GM12878 (cell line): ENCODE measurements at places on chromosomes 12 and 14. TPM values are rescaled to one million over a fixed set of nuclear protein-coding genes. Genes with fewer than 3 reads are reported as not detected.

GRCh38 chr12:73374360-73374759 is 1102.2 kb downstream of the TRHDE start:
- H3K36me3 ChIP-seq, result no peaks in the 10 kb centered on the region
- H3K4me3 ChIP-seq, result no peak overlapping the region
- H3K27ac ChIP-seq, result no peak overlapping the region
- H3K27me3 ChIP-seq, result no peaks in the 10 kb centered on the region
- no peaks in the 10 kb centered on the region for H3K4me1 ChIP-seq

DNA sequence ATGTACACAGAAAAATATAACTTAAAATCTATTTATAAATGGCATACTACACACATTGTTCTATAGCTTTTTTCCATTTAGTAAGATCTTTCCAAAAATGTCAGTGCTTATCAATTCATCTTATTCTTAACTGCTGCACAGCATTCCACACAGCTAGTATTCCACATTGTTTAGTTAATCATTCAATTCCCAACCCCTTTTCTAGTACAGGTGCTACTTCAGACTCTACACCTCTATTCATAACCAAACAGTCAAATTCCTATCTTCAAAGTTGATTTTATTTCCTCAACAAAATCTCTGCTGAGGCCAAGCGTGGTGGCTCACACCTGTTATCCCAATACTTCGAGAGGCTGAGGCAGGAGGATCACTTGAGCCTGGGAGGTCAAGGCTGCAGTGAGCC is 12.3 kb upstream of the NEK9 start:
- H3K27me3 ChIP-seq, result no peaks in the 10 kb centered on the region
- no peak for DNase-seq
- H3K36me3 ChIP-seq, result peaks cover 5% of the 10 kb centered on the region
- H3K27ac ChIP-seq, result peak overlapping the region; percentile 48
- peaks cover 18% of the 10 kb centered on the region for H3K4me1 ChIP-seq

The DDX23 gene
- 82.7 and 95.2 TPM in 2 replicates for total RNA-seq

DNA sequence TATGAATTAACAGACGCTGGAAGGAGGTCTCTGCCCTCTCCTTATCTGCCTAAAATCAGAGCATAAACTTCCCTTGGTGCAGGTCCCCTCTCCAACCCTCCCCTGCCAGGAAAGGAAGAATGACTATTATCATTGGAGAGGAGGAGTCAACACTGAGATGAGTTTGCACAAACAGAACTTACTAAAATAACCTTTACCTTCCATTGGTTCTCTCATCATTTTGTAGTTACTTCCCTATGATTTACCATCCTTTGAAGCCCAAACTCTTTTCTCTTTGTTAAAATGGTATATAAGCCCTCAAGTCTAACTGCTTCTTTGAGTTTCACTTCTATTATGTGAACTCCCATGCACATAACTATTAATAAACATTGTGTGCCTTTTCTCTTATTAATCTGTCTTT is 64.2 kb upstream of the EEA1 start:
- no peaks in the 10 kb centered on the region for H3K27me3 ChIP-seq
- H3K27ac ChIP-seq, result peak overlapping the region; percentile 84
- DNase-seq, result no peak
- peaks cover 51% of the 10 kb centered on the region for H3K4me1 ChIP-seq
- H3K36me3 ChIP-seq, result no peaks in the 10 kb centered on the region

- DNase-seq, result no peak
- H3K27ac ChIP-seq, result no peak overlapping the region
- H3K4me1 ChIP-seq, result no peaks in the 10 kb centered on the region
- no peaks in the 10 kb centered on the region for H3K36me3 ChIP-seq
Observed at GRCh38 chr12:4193821-4194220, 79.7 kb upstream of the CCND2 start.

The RIMBP2 gene
- 0.41 and 0.43 TPM in 2 replicates for total RNA-seq

The SVOP gene
- not detected in 2 replicates for total RNA-seq

DNA sequence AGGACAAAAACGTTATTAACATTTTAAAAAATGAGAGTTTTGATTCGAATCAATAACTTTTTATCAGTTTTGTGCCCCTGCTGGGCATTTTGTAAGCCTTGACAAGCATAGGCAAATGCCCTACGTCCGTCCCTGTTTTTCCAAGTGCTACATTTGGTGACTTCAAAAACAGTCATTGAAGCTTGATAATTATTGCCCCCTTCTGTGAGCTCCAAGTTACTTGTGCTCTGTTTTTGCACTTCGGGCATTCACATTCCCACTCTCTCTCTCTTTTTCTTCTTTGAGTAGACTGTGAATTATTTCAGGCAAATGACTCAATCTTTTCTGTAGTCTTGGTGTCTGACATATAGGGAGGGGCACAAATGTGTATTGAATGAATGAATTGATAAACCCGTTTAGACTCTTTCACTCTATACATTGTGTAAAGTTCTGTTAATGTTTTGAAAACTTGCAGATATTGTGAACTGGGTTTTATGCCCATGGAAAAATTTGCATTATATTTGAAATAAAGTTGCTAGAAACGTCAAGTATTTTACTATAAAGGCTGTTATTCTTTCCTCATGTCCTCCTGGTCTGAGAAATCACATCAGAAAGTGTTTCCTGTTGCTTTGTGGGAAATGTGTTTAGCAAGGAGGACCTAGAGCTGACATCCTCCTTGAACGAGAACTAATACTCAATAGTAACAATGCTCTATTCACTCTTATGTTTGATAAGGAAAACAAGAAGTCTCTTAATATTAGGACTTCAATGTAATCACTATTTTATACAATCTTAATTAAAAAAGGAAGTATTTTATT is 1.4 kb downstream of the APAF1 start:
- peak overlapping the region; percentile 94; the same call in 1 of the 2 replicates for H3K27ac ChIP-seq
- peak overlapping the region; percentile 98 for H3K4me3 ChIP-seq
- no peaks in the 10 kb centered on the region for H3K36me3 ChIP-seq
- no peaks in the 10 kb centered on the region for H3K27me3 ChIP-seq
- no peaks in the 10 kb centered on the region for H3K4me1 ChIP-seq
- no peak for DNase-seq

DNA sequence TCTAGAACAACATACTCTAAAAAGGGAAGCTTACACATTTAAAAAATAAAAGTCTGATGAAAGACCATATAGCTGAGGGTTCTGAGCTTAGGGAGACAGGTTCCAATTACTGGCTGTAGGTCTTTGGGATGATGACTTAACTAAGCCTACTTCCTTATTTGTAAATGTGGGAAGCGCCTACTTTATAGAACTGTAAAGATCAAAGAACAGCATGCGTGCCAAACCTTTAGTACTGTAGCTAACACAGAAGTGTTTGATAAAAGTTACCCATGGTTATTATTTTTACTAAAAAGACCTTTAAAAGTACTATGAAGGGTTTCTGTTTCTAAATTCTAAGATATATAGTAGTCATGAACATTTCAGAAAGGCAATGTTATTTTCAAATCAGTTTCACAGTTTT is 35.7 kb downstream of the STK38L start:
- H3K36me3 ChIP-seq, result peaks cover 7% of the 10 kb centered on the region; the same call in 1 of the 2 replicates
- no peaks in the 10 kb centered on the region for H3K27me3 ChIP-seq
- no peak overlapping the region for H3K4me3 ChIP-seq
- H3K27ac ChIP-seq, result no peak overlapping the region; the same call in 1 of the 2 replicates
- H3K4me1 ChIP-seq, result peaks cover 31% of the 10 kb centered on the region
- DNase-seq, result no peak

The FOXG1 gene
- total RNA-seq, result 0.32 and 0.44 TPM in 2 replicates

- no peaks in the 10 kb centered on the region for H3K36me3 ChIP-seq
- peaks cover 5% of the 10 kb centered on the region; the same call in 1 of the 2 replicates for H3K27me3 ChIP-seq
- H3K4me3 ChIP-seq, result no peak overlapping the region
Observed at GRCh38 chr12:107309020-107309419, 215.7 kb upstream of the CRY1 start.

- no peak overlapping the region for H3K4me3 ChIP-seq
- H3K27me3 ChIP-seq, result peaks cover 10% of the 10 kb centered on the region
- H3K27ac ChIP-seq, result no peak overlapping the region
- H3K4me1 ChIP-seq, result no peaks in the 10 kb centered on the region
Observed at GRCh38 chr14:53949201-53949600, 7.4 kb downstream of the BMP4 start.

The FAM222A gene
- 0.37 and 0.49 TPM in 2 replicates for total RNA-seq

The KIF26A gene
- total RNA-seq, result 0.05 TPM in 1 of 2 replicates, not detected in the other

The WNT1 gene
- total RNA-seq, result not detected in 2 replicates

DNA sequence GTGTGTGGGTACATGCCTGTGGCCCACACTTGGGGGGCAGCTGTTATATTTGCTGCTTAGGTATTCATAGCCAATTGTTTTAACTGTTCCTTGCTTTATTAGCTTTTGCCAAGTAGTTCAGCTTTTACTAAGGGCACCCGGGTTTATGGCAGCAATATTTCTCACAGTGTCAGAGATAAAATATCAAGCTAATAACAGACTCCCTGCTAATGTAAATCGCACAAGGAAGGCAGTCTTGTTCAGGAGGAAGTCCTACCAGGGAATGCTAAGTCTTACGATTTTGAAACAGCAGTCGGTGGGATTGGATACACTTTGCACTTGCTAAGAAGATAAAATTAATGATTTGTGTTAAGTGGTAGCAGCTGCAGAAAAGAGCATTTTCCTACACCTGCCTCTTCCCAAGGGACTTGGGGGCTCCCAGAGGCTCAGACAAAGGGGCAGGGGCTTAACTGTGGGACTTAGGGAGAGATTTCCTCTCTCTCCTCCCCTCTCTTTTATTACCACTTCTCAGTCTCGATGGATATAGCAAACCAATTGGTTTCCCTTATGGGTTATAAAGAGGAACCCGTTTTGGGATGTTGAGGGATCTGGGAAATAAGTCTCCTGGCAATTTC is 175.1 kb downstream of the NRXN3 start:
- H3K27me3 ChIP-seq, result no peaks in the 10 kb centered on the region
- H3K36me3 ChIP-seq, result no peaks in the 10 kb centered on the region
- DNase-seq, result no peak
- H3K4me3 ChIP-seq, result no peak overlapping the region
- no peaks in the 10 kb centered on the region for H3K4me1 ChIP-seq

GRCh38 chr14:89765346-89765745 is 189.2 kb downstream of the EFCAB11 start:
- DNase-seq, result no peak
- no peak overlapping the region for H3K4me3 ChIP-seq
- H3K27me3 ChIP-seq, result no peaks in the 10 kb centered on the region
- peaks cover 16% of the 10 kb centered on the region for H3K4me1 ChIP-seq

GRCh38 chr14:70665448-70666360 is 24.0 kb downstream of the TTC9 start:
- H3K4me1 ChIP-seq, result peaks cover 84% of the 10 kb centered on the region
- peak; percentile 90 for DNase-seq
- peaks cover 4% of the 10 kb centered on the region for H3K36me3 ChIP-seq
- no peaks in the 10 kb centered on the region for H3K27me3 ChIP-seq

The DENND5B gene
- 27.8 and 32.5 TPM in 2 replicates for total RNA-seq

DNA sequence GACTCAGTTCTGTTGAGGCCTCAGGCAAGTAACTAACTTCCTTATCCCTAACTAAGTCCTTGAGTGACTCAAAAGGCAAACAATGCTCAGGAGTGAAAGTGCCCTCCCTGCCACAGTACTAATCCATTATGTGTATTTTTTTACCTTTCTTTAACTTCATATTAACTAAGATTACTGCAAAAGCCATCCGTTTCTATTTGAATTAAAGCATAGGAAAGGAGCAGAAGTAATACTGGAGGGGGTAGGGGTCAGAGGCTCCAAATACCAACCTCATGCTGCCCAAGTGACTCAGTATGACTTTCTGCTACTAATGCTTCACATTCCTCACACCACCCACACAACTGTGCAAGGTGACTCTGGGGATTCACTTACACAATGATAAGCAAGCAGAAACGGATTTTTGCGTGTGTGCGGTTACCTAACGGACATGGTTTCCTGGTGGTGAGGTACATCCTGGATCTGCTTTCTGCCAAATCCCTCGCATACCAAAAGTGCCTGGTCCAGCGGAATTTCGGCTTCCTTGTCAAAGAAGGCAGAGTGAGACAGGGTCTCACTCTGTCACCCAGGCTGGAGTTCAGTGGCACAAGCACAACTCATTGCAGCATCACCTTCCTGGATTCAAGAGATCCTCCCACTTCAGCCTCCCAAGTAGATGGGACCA is 25.1 kb downstream of the MOK start:
- H3K36me3 ChIP-seq, result no peaks in the 10 kb centered on the region
- no peaks in the 10 kb centered on the region for H3K4me1 ChIP-seq
- H3K27ac ChIP-seq, result no peak overlapping the region
- no peak overlapping the region for H3K4me3 ChIP-seq
- no peaks in the 10 kb centered on the region for H3K27me3 ChIP-seq

The IPO4 gene
- total RNA-seq, result 88.9 and 113 TPM in 2 replicates

DNA sequence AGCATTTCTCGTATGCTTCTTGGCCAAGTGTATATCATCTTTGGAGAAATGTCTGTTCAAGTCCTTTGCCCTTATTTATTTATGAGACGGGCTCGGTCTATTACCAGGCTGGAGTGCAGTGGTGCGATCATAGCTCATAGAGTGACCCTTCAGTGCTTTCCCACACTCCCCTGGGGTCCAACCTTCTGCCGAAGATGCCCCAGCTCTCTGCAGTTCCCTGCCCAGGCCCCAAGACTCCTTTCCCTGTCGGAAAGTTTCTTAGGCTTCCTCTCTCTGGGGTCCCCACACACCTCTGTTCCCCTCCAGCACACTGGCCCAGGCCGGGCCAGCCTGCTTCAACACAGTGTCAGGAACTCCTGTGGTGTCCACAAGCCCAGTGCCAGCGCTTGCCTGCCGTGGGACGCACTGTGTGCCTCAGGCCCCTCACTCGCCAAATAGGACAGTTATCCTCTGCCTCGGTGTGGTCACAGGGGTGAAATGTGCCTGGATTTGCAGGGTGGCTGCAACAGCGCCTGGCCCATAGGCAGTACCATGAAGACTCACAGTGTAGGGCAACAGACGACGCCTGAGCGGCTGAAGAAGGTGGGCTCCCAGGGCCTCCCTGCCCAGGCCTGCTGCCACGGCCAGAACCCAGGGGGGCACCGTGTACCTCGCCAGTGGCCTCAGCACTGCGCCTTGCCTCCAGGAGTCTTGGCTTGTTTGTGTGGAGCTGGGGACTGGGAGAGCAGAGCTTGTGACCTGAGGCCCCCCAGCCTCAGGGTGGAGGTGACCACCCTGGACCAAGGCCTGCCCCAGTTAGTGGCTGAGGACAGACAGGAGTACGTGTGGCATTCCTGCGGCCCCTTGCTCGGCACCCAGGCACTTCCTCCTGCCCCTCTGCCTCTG is 4.9 kb upstream of the ASPG start:
- H3K27me3 ChIP-seq, result no peaks in the 10 kb centered on the region
- H3K4me1 ChIP-seq, result no peaks in the 10 kb centered on the region; the same call in 1 of the 2 replicates
- H3K4me3 ChIP-seq, result no peak overlapping the region
- no peak for DNase-seq
- H3K27ac ChIP-seq, result no peak overlapping the region
- no peaks in the 10 kb centered on the region for H3K36me3 ChIP-seq

GRCh38 chr12:124734224-124734788 is 129.4 kb downstream of the SCARB1 start:
- H3K4me1 ChIP-seq, result no peaks in the 10 kb centered on the region
- no peak for DNase-seq
- no peak overlapping the region for H3K4me3 ChIP-seq
- no peak overlapping the region for H3K27ac ChIP-seq

The PTPRB gene
- 0.10 and 0.37 TPM in 2 replicates for total RNA-seq

The CLEC4C gene
- 3.7 and 3.8 TPM in 2 replicates for total RNA-seq

The CAPZA3 gene
- not detected in 2 replicates for total RNA-seq

DNA sequence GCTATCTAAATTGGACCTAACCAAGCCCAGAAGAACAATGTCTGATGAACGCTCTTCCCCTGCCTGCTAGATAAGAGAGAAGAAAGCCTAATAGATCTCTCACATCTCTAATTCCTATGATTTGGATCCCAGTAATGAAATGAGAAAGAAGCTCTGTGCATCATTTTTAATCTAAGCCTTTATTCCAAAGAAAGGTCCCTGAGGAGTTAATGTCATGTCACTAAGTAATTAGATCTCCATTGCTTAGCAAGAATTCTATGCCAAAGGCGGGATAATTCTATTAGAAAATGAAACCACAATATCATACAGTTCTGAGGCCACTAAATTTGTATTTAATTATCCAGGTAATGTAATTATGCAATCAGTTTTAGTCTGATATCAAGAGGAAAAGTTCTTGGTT is 74.2 kb upstream of the TMEM260 start:
- no peak overlapping the region for H3K4me3 ChIP-seq
- no peak for DNase-seq
- no peaks in the 10 kb centered on the region; the same call in 1 of the 2 replicates for H3K27me3 ChIP-seq
- H3K27ac ChIP-seq, result no peak overlapping the region
